SJCRH30 (cell line): ENCODE measurements at places on chromosomes 4 and X.
A peak's percentile ranks its signal among the peaks of the same experiment; 100 is the strongest.

GRCh38 chrX:109966246-109966645, 36.7 kb upstream of the TMEM164 start:
- no peaks in the 10 kb centered on the region for H3K36me3 ChIP-seq
- no peak overlapping the region for H3K4me3 ChIP-seq
- no peak for DNase-seq
- H3K4me1 ChIP-seq = no peaks in the 10 kb centered on the region
- no peaks in the 10 kb centered on the region for H3K27me3 ChIP-seq
- no peak overlapping the region for H3K27ac ChIP-seq

DNA sequence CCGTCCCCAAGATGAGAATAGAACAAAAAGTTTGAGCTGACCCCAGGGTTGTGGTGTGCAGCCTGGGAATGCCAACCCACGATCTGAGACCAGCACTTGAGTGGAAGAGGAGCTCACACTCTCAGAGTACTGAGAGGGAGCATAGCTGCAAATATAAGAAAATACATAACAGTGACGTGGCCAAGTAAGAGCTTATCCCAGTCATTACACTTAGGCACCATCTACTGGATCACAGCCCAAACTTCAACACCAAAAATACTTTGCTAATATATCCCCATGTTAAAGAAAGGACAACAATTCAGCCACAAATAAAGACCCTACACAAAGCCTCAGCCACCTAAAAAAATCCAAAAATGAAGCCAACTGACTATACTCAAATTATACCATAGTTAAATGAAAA, 33.3 kb upstream of the CXCL6 start:
- DNase-seq = no peak
- no peaks in the 10 kb centered on the region for H3K27me3 ChIP-seq
- H3K27ac ChIP-seq = no peak overlapping the region
- no peak overlapping the region for H3K4me3 ChIP-seq
- no peaks in the 10 kb centered on the region for H3K4me1 ChIP-seq

DNA sequence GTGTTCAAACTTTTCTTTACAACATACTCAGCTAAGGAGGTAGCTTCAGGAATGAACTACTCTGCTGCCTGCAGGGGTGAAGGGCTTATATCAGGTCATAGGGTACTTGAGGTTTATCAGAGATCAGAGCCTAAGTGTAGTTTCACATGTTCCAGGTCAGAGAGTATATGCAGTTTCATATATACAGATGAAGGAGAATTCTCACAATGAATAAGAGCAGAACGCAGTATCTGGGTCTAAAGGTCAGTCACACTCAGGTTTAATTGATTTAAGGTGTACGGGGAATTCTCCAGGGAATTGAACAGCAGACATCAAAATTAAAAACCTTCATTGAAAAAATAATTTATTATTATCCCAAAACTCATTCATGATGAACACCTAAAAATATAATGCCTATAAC, 700.6 kb downstream of the TECRL start:
- no peak overlapping the region for H3K27ac ChIP-seq
- no peaks in the 10 kb centered on the region for H3K4me1 ChIP-seq
- H3K4me3 ChIP-seq = no peak overlapping the region
- DNase-seq = no peak

- 0 out of 2 replicates have a peak, but pooled peaks cover 4% of the 10 kb centered on the region for H3K4me1 ChIP-seq
- H3K4me3 ChIP-seq = peak overlapping the region; percentile 93
- H3K27ac ChIP-seq = no peak overlapping the region
- no peak for DNase-seq
Observed at GRCh38 chr4:101345271-101345595, 2.1 kb downstream of the PPP3CA start.

- H3K36me3 ChIP-seq = 0 out of 2 replicates have a peak, but pooled peaks cover 3% of the 10 kb centered on the region
- H3K4me1 ChIP-seq = peaks cover 10% of the 10 kb centered on the region
- no peak overlapping the region for H3K4me3 ChIP-seq
- no peak for DNase-seq
- H3K27me3 ChIP-seq = no peaks in the 10 kb centered on the region
- H3K27ac ChIP-seq = no peak overlapping the region
Observed at GRCh38 chrX:11059933-11060332, 51.2 kb upstream of the HCCS start.

DNA sequence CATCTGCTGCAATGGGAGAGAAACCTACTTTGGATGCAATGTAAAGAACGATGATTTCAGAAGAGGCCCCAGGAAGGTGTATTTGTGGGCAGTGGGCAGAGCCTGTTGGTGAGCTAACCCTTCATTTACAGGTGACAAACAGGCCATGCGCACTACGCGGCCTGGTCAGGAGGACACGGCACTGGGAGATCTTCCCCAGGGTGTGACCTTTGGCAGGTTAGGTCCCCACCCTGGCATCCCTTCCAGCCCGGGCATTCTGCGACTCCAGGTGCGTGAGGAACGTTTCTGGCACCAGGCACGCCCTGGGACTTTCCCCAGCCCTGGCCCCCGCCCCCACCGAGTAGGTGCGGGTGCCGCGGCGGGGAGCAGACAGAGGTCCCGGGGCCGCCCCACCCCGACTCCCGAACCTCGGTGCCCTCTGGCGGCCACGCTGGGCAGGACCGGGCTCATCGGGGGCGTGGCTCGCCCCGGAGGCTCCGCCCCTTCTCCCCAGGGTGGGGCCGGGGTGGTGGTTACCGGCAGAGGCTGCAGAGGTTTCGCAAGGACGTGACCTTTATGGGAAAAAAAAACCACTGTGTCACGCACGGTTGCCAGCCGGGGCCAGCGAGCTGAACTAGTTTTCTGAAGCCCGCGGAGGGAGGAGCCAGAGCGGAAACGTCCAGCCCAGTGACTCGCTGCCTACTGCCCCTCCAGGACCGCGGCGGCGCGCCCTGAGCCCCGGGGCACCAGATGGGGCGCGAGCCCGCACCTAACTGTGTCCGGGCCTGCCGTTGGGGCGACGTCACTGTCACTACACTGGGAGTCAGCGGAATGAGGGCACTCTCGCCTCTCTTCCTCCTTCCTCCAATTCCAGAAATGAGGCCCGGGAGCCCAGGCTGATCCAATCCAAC, 5.0 kb upstream of the NYX start:
- H3K27me3 ChIP-seq = no peaks in the 10 kb centered on the region
- H3K4me3 ChIP-seq = no peak overlapping the region
- no peak overlapping the region for H3K27ac ChIP-seq

GRCh38 chr4:9867751-9868425, 86.5 kb downstream of the DRD5 start:
- no peak overlapping the region for H3K4me3 ChIP-seq
- H3K36me3 ChIP-seq = no peaks in the 10 kb centered on the region
- H3K4me1 ChIP-seq = peaks cover 9% of the 10 kb centered on the region

GRCh38 chrX:150966235-150966634, 16.9 kb upstream of the HMGB3 start:
- H3K4me1 ChIP-seq = no peaks in the 10 kb centered on the region
- no peaks in the 10 kb centered on the region for H3K36me3 ChIP-seq
- no peaks in the 10 kb centered on the region for H3K27me3 ChIP-seq
- no peak overlapping the region for H3K4me3 ChIP-seq
- no peak overlapping the region for H3K27ac ChIP-seq

GRCh38 chr4:8892556-8893226, 21.1 kb upstream of the HMX1 start:
- peaks cover 42% of the 10 kb centered on the region for H3K27me3 ChIP-seq
- H3K36me3 ChIP-seq = no peaks in the 10 kb centered on the region
- H3K4me1 ChIP-seq = no peaks in the 10 kb centered on the region
- no peak overlapping the region for H3K27ac ChIP-seq
- no peak overlapping the region for H3K4me3 ChIP-seq
- no peak for DNase-seq

DNA sequence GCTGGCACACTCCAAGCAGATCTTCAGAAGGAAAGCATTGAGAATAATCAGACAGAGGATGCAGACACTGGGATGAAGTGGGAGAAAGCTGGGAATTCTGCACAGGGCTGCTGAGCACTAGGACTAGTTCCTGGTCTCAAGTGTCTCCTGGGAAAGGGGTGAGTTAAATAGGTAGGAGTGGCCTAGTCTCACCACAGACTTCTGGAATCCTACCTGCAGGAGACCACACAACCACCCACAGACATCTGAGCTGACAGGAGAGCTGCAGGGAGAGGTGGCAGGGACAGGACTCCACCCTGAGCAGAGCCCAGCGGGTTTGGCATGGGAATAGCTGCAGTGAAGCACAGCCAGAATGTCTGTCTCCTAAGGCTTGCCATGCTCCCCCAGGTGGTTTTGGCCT, 95.1 kb upstream of the GALNTL6 start:
- no peaks in the 10 kb centered on the region for H3K36me3 ChIP-seq
- no peak overlapping the region for H3K4me3 ChIP-seq
- H3K4me1 ChIP-seq = no peaks in the 10 kb centered on the region
- no peaks in the 10 kb centered on the region for H3K27me3 ChIP-seq
- no peak overlapping the region for H3K27ac ChIP-seq
- no peak for DNase-seq

GRCh38 chr4:19368800-19369199, 882.9 kb upstream of the SLIT2 start:
- H3K4me3 ChIP-seq = no peak overlapping the region
- no peaks in the 10 kb centered on the region for H3K36me3 ChIP-seq
- no peak for DNase-seq
- H3K27ac ChIP-seq = no peak overlapping the region
- no peaks in the 10 kb centered on the region for H3K27me3 ChIP-seq

DNA sequence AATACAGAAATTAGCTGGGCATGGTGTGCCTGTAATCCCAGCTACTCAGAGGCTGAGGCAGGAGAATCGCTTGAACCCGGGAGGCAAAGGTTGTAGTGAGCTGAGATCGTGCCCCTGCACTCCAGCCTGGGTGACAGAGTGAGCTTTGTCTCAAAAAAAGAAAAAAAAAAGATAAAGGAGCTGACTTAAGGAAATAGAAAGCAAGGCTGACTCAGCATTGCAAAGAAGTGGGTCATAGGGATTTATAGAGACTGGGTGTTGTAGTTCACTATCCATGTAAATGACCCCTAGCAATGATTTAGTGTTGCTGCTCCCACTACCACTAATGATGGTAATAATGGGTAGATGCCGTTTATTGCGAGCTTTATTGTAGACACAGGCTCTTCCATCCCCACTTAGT, 47.6 kb downstream of the ADD1 start:
- H3K4me3 ChIP-seq = no peak overlapping the region
- no peak for DNase-seq
- H3K36me3 ChIP-seq = peaks cover 16% of the 10 kb centered on the region

- H3K27me3 ChIP-seq = no peaks in the 10 kb centered on the region
- H3K4me3 ChIP-seq = no peak overlapping the region
- H3K36me3 ChIP-seq = peaks cover 4% of the 10 kb centered on the region; the same call in 1 of the 2 replicates
- H3K27ac ChIP-seq = no peak overlapping the region
Observed at GRCh38 chr4:78325271-78326157, 226.1 kb upstream of the ANXA3 start.

GRCh38 chr4:184024637-184025036, 119.5 kb downstream of the STOX2 start:
- no peaks in the 10 kb centered on the region for H3K27me3 ChIP-seq
- no peak overlapping the region for H3K4me3 ChIP-seq
- H3K36me3 ChIP-seq = no peaks in the 10 kb centered on the region
- no peak for DNase-seq

GRCh38 chrX:112008724-112009123, 73.9 kb downstream of the TRPC5 start:
- no peaks in the 10 kb centered on the region for H3K36me3 ChIP-seq
- DNase-seq = no peak
- H3K27me3 ChIP-seq = peaks cover 3% of the 10 kb centered on the region; the same call in 1 of the 2 replicates

- H3K27me3 ChIP-seq = no peaks in the 10 kb centered on the region
- no peaks in the 10 kb centered on the region for H3K36me3 ChIP-seq
- DNase-seq = no peak
Observed at GRCh38 chr4:72569719-72570235, 756 bp upstream of the ADAMTS3 start.

DNA sequence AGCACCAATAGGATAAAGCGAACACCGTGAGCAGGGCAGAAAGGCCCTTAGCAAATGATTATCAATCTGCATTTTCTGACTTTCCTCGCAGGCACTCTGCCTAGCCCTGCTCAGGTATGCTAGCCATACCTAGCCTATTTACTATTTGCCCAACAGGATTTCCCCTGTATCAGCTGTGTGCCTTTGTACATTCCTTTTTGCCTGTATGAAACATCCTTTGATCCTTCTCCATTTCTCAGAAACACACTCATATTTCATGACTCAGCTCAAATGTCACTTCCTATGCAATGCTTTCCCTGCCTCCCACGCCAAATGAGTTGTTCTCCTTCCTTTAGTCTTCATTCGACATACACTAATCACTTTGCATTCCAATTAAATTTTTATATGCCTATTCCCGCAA, 37.2 kb downstream of the PCDH7 start:
- H3K4me3 ChIP-seq = no peak overlapping the region
- peaks cover 11% of the 10 kb centered on the region for H3K4me1 ChIP-seq
- no peak overlapping the region for H3K27ac ChIP-seq

DNA sequence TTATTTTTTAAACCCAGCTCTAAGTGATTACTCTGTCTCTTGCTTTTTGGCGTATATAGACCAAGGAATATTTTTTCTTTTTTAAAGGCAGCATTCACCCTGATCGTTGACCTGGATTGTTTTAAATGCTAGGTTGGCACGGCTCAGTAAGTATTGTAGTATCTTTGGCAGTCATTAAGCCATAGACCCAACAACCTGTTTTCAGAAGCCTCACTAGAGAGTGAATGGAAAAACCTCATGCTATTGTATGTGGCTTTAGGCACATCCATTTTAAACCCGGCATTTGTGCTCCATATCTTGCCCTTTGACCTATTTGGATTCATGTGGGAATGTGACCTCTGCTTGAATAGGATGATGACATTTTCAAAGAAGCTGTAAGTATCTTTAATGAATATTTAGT, 183.9 kb downstream of the SNCA start:
- no peak overlapping the region for H3K4me3 ChIP-seq
- H3K36me3 ChIP-seq = no peaks in the 10 kb centered on the region
- H3K27me3 ChIP-seq = no peaks in the 10 kb centered on the region

GRCh38 chr4:26175006-26175786, 145.6 kb upstream of the RBPJ start:
- no peaks in the 10 kb centered on the region for H3K36me3 ChIP-seq
- H3K4me3 ChIP-seq = no peak overlapping the region
- peak; percentile 54 for DNase-seq

GRCh38 chr4:31125061-31125460, 404.9 kb downstream of the PCDH7 start:
- DNase-seq = no peak
- H3K4me1 ChIP-seq = no peaks in the 10 kb centered on the region
- peaks cover 11% of the 10 kb centered on the region; the same call in 1 of the 2 replicates for H3K36me3 ChIP-seq
- H3K27me3 ChIP-seq = no peaks in the 10 kb centered on the region
- H3K4me3 ChIP-seq = no peak overlapping the region

DNA sequence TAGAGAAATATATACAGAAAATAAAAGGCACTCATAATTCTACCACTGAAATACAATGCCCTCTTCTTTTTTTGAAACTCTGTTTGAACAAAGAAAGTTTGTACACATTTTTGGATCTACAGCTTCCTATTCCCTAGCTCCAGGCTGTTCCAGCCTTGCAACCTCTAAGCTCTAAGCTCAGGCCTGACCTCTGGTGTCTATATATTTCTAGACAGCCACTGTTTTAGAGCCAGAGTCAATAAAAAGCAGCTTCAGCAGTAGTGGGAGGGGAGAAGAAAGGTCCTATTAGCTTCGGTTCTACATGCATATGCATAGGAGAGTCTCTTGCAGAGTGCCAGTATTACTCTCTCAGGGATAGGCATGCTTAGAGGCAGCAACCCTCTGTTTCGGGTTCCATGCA, 39.7 kb downstream of the CLDN2 start:
- no peaks in the 10 kb centered on the region for H3K27me3 ChIP-seq
- no peak overlapping the region for H3K4me3 ChIP-seq
- no peak overlapping the region for H3K27ac ChIP-seq
- H3K36me3 ChIP-seq = no peaks in the 10 kb centered on the region
- no peak for DNase-seq
